ENCODE measurements at places on chromosomes 13 and 19. TPM values are rescaled to one million over a fixed set of nuclear protein-coding genes. Genes with fewer than 3 reads are reported as not detected.

Gene PRODH2
- total RNA-seq: 0.28 TPM

Gene GJA3
- total RNA-seq: 0.11 TPM

Gene LONP1
- 208 TPM for total RNA-seq

Gene CGB1
- total RNA-seq: not detected

Gene ZNF491
- 0.56 TPM for total RNA-seq

Gene TPTE2
- total RNA-seq: not detected

Gene PRR36
- total RNA-seq: 4.4 TPM

Gene PRR12
- total RNA-seq: 38.8 TPM

Gene NLRP5
- total RNA-seq: not detected

Gene TMEM221
- 0.37 TPM for total RNA-seq

Gene MIPEP
- 40.8 TPM for total RNA-seq

Gene CYP4F8
- total RNA-seq: not detected

Gene FSTL3
- total RNA-seq: 31.2 TPM

Gene PLA2G4C
- total RNA-seq: 1.5 TPM

GRCh38 chr13:74040200-74040599 lies 94.0 kb downstream of the KLF12 start:
- peak; percentile 76 for DNase-seq

DNA sequence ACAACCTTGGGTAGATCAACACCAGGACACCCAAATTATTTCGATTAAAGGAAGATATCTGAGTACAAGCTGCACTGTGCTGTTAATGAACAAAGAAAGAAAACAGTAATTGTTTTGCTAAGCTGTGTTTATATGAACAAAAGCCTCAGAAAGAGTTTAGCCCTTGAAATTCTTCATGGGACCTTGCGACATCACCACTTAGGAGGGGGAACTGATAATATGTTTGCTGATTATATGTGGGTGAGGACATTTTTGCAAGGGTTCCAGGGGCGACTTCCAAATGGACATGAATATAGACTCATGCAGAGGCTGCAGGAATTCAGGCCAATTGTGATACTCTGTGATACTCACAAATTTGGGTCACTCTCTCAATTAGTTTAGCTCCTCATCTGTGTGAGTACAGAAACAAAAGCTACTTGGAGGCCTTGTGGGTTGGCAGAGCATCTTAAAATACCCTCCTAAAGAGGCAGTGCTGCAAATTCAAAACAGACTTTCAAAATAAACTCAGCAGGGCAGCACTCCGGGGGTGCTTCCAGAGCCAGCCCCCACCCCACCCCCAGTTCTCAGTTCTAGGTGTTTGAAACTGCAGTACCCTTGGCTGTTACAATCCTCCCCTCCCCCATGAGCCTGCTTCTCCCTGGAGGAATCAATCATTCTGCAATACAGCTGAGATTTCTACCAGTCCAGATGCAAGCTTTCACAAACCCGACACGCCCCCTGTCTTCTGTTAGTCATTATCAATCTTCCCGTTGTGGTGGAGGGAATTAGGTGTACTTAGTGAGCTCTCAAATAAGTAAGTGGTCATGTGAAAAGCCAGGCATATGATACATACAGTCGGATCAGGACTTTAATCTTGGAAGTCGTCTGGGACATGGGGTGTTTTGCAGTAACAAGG lies 97.0 kb upstream of the MBNL2 start:
- peak; percentile 44 for DNase-seq

DNA sequence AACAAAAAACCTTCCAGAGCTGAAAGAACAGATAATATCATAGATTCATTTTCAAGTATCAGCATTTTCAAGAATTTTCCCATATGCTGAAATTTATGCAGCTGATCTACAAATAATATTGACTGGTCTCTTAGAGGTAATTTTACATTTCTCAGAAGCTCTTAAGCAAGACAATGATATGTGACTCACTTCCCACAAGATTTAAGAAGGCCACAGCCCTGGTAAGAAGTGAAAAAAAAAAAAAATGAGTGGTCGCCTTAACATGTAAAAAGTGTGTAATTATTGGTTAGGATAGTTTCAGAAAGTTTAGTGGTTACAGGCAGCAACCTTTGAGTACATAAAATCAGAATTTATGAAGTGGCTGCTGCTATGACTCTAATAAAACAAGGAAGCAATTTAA lies 54.5 kb downstream of the NUFIP1 start:
- no peak for DNase-seq

GRCh38 chr13:78689011-78689410 lies 30.1 kb upstream of the OBI1 start:
- peak; percentile 40 for DNase-seq

- no peak for DNase-seq
Measured at GRCh38 chr19:43439032-43439708, 24.5 kb downstream of the TEX101 start.

GRCh38 chr13:76929851-76930374 lies 18.4 kb upstream of the ACOD1 start:
- no peak for DNase-seq

DNA sequence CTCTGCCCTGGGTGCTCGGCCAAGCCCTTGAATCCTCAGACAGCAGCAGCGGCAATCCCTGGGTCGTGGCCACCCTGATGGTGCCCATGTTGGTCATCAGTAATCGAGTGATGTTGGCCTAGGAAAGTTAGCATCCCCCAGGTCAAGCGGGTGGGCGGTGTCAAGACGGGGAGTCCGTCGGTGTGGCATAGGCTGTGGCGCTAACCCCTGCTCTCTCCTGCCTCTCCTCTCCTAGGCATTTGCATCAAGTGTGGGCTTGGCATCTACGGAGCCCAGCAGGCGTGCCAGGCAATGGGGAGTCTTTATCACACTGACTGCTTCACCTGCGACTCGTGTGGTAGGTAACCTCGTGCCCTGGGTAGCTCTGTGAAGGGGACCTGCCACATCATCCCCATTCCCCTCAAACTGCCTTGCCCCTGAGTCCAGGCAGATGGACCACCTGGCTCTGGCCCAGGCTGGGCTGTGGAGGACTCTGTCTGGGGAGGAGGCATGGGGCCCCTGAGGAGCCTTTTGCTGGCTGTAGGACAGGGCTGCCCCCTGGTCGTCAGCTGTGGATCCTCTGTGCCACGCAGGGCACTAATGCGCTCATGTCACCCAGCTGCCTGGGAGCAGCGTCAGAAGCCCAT lies 8.7 kb downstream of the WTIP start:
- no peak for DNase-seq

DNA sequence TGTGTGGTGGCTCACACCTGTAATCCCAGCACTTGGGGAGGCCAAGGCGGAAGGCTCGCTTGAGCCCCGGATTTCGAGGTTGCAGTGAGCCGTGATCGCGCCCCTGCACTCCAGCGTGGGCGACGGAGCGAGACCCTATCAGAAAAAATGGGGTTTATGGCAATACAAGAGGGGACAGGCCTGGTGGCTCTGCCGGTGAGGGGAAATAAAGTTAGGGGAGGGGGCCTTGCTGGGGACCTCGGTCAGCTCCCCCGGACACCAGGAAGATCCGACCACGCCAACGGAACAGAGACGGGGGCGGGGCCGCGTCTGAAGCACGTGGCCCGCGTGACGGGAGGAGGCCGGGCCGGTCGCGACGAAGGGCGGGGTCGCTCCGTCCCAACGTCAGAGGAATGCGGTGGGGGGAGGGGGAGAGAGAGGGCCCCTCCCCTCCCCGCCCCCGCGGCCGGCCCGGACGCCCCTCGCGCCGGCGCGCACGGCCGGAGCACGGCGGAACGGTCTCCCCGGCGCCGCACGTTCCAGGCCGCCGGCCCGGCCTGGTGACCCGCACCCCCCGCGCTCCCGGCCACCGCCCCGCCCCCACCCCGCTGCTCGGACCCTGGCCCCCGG lies 1.9 kb upstream of the HNRNPL start:
- peak; percentile 98 for DNase-seq

DNA sequence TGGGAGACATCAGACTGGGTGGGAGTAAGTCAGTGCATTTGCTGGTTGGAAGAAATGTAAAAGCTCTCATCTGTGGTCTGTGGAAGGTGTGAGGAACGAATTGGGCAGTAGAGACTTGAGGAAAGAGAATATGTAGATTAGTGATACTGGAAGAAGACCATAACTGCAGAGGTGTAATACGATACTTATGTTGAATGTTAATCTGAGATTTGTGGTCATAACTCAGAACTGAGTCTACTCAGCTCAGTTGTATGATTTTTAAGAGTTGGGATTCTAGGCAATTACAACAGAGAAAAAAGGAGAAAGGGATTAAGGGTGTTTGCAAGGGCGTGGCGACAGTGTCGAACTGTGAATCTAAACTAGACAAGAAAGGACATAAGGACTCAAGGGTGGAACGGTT lies 3.2 kb upstream of the IL17D start:
- no peak for DNase-seq

- DNase-seq: no peak
Measured at GRCh38 chr19:39132344-39132969, 6.9 kb downstream of the PAK4 start.

DNA sequence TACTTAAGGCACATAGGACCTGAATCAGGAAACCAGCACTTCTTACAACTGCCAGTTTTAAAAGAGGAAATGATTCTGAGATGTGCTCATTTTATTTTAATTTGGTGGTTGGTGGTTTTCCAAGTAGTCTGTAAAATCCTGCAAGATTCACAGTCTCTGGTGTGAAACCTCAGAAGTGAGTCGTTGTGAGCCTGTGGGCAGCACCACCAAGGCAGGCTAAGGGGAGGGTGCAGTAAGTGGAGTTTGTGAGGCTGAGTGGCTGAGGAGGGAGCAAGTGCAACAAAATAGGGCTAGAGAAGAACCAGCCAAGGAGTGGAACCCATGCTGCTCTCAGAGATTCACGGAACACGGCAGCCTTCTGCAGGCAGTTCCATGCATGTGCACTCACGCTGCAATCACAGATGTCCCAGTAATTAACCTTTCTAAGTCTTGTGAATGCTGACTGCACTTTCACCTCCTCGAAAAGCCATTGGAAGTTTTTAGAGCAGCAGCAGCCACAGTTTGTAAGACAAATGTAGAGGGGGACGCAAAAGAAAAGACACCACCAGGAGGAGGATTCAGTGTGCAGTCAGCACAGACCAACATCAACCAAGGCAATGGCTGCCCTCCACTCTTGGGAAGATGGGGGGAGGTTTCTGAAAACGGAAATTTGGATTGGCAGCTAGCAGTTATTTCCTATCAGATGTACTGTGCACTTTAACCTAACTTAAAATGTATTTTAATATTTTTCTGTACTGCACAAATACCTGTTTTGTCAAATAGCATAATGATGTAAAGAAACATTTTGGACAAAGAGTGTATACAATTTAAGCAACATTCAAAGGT lies 44.9 kb downstream of the ESD start:
- DNase-seq: no peak

DNA sequence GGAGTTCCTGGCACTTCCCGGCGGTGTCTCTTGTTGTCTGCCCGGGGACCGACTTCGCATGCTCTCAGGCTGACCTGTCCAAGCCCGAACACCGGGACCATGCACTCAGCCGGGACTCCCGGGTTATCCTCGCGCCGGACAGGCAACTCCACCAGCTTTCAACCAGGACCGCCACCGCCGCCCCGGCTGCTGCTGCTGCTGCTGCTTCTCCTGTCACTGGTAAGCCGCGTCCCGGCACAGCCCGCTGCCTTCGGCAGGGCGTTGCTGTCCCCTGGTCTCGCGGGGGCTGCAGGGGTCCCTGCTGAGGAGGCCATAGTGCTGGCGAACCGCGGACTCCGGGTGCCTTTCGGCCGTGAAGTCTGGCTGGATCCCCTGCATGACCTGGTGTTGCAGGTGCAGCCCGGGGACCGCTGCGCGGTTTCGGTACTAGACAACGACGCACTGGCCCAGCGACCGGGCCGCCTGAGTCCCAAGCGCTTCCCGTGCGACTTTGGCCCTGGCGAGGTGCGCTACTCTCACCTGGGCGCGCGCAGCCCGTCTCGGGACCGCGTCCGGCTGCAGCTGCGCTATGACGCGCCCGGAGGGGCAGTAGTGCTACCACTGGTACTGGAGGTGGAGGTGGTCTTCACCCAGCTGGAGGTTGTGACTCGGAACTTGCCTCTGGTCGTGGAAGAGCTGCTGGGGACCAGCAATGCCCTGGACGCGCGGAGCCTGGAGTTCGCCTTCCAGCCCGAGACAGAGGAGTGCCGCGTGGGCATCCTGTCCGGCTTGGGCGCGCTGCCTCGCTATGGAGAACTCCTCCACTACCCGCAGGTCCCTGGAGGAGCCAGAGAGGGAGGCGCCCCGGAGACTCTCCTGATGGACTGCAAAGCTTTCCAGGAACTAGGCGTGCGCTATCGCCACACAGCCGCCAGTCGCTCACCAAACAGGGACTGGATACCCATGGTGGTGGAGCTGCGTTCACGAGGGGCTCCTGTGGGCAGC lies 661 bp downstream of the FREM2 start:
- peak; percentile 53 for DNase-seq

- no peak for DNase-seq
Measured at GRCh38 chr13:55000043-55000442, 1971.4 kb downstream of the OLFM4 start.

DNA sequence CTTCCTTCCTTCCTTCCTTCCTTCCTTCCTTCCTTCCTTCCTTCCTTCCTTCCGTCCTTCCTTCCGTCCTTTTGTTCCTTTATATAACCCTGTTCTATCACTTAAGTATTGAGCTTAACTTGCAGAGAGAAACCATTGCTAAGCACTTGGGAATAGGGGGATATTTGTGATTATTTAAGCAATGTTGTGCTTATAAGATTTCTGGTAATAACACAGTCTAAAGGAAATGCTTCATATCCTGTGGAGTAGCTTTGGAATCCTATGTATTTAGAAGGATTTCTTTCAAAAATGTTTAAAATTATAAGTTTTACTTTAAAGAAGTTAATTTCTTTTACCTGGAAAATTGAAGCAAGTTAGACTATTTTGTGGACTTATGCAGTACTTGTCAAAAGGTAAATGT lies 209.8 kb downstream of the PCCA start:
- no peak for DNase-seq

- DNase-seq: no peak
Measured at GRCh38 chr13:100645382-100645781, 29.2 kb downstream of the TMTC4 start.

- DNase-seq: no peak
Measured at GRCh38 chr13:20738616-20739015, 35.1 kb downstream of the IL17D start.

- peak; percentile 59 for DNase-seq
Measured at GRCh38 chr19:39765091-39766076, 13.3 kb upstream of the LEUTX start.

- DNase-seq: no peak
Measured at GRCh38 chr19:3266792-3267514, 42.5 kb downstream of the CELF5 start.

- no peak for DNase-seq
Measured at GRCh38 chr13:48411841-48412531, 927 bp downstream of the LPAR6 start.
